Activated T-cell treated with anti-CD3 and anti-CD28 coated beads, Interleukin-2, amount 50 U/mL, for 4 hours (primary cell): ENCODE measurements at places on chromosomes 16 and 17.

DNA sequence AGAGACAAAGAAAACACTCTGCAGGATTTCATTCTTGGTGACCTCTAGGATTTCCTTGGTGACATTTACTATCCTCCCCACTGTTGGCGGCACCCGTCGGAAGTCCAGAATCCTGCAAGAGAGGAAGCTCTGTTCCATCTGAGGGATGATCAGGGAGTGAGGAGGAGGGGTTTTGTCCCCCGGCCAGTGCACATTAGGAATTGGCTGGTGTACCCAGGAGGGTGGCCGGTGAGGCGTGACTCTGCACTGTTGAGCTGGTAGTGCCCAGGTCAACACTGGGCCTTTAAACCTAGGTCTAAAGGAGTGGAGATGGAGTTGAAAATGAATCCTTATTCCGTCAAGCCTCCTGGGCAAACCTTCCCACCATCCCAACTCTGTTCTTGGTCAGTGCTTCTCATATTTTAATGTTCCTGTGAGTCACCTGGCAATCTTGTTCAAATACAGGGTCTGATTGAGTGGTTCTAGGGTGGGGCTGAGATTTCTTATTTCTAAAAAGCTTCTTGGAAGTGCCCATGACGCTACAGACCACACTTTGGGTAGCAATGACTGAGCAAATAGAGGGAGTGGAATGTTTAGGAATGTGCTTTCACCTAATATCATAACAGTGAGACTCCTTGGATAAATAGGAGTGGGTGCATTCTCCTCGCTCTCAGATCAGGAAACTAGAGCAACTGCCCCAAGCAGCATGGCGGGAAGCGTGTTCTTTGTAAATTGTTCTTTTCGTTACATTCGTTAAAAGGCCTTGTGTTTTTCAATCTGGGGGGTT is 30.7 kb downstream of the PRKAR1A start:
- DNase-seq, result no peak

DNA sequence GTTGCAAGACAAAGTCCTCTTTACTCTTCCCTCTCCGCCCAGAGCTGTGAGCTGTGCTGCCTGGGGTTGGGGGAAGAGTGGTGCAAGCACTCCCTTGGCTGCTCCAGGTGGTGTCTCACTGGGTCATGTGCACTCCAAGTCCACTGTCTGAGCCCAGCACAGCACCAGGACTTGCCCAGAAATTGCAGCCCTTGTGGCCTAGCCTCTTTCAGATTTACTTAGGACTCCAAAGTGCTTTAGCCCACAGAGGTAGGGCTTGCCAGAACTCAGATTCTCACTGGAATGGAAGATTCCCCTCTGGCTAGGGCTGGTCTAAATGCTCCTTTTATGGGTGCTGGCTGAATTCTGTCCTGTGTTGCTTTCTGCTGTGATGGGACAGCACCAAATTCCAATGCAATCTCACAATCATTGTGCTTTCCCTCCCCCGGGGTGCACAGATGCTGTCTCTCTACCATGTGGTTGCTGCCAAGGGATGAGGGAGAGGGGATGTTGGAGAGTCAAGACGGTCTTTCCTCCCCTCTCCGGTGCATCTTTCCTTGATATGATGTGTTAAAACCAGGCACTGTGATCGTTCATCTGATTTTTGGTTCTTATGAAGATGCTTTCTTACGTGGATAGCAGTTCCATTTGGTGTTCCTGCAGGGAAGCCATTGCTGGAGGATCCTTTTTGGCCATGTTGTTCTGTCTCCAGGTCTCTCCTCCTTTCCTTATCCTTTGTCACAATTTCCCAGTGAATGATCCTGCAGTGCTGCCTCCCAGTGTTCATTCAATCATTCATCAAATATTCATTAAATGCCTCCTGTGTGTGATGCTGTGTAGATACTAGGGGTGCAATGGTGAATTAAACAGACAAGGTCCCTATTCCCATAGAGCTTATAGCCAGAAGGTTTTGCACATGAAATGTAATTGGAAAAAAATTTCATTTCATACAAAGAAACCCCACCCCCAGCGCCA is 216.3 kb downstream of the SPECC1 start:
- DNase-seq, result no peak

GRCh38 chr16:27181019-27181790 is 22.1 kb upstream of the KDM8 start:
- no peak for DNase-seq

DNA sequence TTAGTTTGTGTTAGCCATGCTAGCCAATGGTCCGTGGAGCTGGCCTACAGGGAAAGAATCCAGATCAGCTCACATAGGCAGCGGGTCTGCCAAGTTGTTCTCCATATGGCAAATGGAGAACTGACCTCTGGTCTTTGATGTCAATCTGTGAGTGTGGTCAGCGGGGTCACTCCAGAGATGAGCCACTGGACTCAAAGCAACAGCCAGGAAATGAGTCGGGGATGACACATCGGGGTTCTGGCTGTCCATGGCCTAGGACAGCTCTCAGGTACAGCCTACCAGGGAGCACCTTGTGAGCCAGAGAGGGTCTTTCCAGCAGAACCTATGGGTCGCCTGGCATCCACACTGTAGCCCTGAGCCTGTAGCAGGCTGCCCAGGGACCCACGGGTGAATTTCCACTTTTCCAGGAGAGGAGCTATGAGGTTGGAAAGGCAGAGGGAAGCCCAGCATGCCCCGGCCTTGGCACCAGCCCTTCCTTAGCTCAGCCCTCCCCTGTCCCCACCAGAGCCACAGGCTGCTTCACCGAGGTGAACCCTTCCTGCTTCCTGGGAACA is 203.0 kb upstream of the TNRC6C start:
- DNase-seq, result no peak

- DNase-seq, result no peak
Measured at GRCh38 chr17:47711366-47712099, 17.6 kb downstream of the TBKBP1 start.

DNA sequence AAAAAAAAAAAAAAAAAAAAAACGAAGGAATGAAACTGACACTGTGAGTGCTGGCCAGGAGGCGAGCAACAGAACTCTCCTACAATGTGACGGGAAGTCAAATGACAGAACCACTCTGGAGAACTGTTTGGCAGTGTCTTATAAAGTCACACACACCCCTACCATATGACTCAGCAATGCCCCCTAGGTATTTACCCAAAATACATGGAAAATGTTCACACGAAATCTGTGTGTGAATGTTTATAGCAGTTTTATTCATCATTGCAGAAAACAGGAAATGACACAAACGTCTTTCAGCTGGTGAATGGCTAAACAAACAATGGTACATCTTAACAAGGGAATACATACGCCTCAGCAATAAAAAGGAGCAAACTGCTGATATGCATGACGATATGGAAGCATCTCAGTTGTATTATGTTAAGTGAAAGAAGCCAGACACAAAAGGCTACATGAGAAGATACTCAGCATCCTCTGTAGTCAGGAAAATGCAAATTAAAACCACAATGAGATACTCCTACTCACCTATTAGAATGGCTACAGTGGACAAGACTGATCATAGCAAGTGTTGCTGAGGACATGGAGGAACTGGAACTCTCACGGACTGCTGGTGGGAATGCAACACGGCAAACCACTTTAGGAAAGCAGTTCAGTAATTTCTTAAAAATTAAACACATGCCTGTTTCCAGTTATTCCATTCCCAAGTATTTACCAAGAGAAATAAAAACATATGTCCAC is 74.7 kb downstream of the TBC1D16 start:
- no peak for DNase-seq

- DNase-seq, result no peak
Measured at GRCh38 chr17:55748841-55749240, 2.0 kb upstream of the PCTP start.
